ENCODE measurements at places on chromosomes 2 and 18.

DNA sequence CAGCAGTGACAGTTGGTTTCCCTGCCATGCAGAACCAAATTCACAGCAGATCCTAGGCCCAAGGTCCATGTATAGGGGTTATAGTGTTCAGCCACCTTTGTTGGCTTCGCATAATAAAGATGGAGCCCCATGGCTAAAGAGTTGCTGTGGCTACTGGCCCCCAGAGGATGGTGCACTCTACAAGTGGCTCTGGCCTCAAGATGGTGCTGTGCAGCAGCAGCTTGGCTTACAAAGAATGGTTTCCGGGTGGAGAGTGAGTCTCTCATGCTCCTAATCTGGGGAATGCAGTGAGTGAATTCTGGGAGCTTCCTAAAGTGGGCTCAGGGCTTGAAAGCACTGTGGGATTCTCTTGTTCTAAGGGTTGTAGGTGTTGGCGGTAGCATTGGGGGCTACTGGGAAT lies 1199.7 kb downstream of the CNTNAP5 start:
- DNase-seq: no peak

DNA sequence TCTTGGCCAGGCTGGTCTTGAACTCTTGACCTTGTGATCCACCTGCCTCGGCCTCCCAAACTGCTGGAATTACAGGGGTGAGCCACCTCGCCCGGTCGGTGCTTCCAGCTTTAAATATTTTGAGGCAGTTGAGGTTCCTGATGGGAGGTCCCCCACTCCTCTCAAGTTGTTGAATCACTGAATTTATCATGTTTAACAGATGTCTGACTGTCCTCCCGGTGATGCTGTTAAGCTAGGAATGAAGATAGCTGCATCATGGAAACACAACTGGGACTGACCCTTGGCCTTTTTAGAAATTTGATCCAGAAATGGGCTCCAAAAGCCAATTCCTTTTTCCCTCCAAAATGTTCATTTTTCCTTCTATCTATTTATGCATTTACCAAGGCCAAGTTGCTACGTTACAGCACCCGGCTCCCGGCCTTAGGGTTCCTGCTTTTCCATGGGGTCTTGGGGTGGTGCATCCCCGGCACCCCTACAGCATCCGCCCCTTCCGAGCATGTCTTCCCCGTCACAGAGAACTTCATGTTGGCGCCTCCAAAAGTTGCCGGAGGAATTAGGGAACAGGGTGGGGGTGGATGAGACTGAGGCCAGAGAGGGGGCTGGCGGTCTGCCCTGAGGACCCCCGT lies 43.9 kb downstream of the PAX8 start:
- no peak for DNase-seq

- peak; percentile 82 for DNase-seq
These were observed 2.4 kb downstream of the CFLAR start for GRCh38 chr2:201118121-201118960.

DNA sequence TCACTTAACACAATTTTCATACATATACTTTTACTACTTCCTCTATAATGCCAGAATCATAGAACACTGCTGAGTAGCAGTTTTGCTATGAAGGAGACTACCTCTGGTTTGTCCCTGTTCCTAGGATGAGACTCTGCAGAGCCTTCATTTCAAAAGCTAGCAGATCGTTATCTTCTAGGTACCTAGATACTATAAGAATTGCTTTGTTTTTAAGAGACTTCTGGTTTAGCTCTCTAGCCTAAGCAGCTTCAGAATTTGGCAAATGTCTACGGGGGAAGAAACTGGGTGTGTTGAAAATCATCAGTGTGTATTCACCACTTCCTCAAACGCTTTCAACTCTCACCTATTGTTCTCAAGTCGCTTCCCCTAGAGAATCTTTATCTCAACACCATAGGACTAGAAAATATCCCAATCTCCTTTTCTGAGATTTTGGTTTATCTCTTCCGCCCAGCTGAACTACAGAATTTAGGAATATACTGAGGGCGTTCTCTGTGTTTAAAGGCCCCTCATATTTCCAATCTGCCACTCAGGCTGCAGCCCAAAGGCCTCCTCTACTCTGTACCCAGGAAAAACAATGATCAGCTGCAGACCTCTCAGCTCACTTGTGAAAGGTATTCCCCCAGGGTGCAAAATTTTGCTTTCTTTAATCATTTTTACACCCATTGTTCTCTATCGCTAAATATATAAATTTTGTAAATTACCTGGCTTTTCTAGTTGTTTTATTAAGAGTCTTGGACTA lies 28.7 kb downstream of the SMAD2 start:
- DNase-seq: no peak

GRCh38 chr2:65429786-65430602 lies 2.4 kb downstream of the SPRED2 start:
- DNase-seq: no peak

- DNase-seq: no peak
These were observed 94.9 kb upstream of the PXDN start for GRCh38 chr2:1839066-1839756.

DNA sequence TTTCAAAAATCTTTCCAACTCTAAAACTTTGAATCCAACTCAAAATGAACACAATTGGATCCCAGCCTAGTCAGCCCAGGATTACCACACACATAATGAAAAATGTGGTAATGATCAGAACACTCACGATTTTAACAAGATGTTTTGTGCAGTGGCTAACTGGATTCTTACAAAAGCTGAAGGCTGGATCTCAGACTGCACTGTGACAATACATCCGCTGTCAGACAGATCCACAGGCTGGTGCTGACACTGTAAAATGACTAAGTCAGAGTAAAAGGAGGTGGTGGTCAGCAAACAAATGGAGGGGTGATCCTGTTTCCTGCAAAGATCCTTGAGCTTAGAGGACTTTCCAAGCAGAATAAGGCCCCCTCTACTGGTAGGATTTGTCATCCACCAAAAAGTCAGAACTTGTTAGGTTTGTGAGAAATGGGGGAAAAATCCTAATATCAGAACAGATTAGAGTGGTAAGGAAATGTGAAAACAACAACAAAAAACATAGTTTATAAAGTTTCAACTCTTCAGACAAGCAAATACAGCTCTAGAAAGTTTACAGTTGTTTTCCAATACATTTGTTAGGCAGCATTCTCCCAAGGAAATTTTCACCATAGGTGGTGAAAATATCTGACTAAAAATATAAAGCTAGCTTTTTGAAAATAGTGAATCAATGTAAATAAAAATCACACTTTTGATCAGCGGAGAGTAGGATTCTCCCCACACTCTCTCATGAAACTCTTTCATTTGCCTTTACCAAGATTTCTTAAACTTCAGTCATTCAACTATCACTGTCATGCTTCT lies 211.9 kb downstream of the AGPS start:
- peak; percentile 90 for DNase-seq

DNA sequence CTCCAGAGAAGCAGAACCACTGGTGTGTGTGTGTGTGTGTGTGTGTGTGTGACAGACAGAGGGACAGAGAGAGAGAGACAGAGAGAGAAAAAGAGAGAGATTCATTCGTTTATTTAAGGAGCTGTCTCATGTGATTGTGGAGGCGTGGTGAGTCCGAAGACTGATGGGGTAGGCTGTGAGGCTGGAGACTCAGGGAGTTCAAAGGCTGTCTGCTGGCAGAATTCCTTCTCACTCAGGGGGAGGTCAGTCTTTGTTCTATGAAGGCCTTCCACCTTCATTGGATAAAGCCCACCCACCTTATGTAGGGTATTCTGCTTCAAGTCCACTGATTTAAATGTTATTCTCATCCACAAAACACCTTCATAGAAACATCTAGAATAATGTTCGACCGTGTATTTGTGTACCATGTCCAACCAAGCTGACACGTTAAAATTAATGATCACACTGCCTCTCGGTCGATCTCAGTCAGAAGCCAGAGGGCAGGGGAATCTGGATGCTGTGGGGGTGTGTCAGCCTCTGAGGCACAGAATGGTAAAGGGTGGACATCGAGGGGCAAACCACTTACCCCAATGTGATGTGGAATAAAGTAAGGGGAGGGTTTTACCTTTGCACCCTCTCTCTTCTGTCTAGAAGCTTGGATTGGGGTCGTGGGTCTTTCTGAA lies 275.6 kb downstream of the SLC4A3 start:
- DNase-seq: no peak

- no peak for DNase-seq
These were observed 262.9 kb upstream of the TCF4 start for GRCh38 chr18:55850904-55851303.

DNA sequence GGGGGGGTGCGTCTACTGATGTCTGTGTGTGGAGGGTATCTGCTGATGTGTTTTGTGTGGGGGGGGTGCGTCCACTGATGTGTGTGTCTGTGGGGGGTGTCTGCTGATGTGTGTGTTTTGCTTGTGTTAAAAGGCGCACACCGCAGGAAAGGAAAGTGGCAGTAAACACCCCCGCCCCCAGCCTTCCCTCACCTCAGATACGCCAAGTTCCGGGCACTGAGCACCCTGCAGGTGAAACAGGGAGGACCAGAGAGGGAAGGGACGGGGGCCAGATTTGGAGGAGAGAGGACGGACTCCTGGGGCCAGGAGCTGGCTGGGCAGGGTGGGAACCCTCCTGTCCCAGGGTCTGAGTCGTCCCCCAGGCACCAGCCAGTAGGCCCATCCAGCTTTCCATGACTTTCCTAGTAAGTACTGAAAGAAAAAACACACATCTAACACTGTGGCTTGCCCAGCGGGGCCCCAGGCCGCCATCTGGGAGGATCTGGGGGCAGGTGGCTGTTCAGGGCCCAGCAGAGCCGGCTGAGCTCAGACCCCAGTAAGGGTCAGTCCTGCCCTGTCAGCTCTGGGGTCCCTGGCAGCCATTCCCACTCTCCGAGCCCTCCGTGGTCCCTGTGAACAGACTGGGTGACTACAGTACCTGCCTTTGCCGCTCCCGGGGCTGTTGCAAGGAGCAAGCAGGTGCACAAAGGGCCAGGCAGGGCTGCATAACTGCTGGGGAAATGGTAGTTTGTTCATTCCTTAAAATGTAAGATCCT lies 126.9 kb downstream of the NFATC1 start:
- no peak for DNase-seq

DNA sequence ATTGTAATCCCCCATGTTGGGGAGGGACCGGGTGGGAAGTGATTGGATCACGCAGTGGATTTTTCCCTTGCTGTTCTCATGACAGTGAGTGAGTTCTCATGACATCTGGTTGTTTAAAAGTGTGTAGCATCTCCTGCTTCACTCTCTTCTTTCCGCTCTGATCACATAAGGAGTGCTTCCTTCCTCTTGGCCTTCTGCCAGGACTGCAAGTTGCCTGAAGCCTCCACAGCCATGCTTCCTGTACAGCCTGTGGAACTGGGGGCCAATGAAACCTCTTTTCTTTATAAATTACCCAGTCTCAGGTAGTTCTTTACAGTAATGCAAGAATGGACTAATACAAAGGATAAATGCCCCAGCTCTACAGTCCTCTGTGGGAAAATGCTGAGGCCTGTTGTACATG lies 437.5 kb upstream of the NXPH2 start:
- DNase-seq: no peak

DNA sequence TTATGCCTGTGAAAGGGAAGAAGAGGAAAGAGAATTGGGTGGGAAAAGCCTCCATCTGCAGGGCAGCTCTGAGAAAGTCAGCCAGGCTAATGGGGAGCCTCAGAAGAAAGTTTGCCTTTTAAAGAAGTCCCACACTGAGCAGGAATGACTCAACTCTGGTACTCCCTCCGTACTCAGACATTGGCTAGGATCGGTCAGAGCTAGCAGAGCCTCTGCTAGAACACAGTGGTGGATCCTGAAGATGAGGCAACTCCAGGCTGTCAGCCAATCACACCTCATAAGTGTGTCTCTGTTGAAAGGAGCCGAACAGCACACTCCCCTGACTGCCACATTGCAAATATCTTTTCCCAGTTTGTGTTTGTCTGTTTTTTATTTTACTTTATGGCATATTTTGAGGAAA lies 96.9 kb downstream of the HNRNPLL start:
- DNase-seq: peak; percentile 84

- DNase-seq: peak; percentile 28
These were observed 263.8 kb upstream of the CDH19 start for GRCh38 chr18:66867653-66868052.

DNA sequence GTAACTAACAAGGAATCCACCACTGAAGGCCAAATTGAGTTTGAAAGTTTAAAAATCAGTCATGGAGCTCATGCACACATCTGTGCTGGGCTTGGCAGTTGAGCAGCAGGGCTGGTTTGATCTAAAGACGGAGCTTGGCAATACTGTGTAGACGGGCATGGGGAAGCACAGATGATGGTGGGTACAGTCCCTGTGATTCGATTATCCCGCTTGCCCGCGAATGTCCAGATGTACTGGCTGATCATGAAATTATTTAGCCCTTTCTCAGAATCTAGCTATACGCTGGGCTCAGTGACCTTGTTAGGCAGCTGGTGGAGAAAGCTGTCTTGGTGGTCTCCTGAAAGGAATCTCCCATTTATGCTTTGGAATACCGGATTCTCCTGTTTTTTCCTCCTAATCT lies 74.8 kb upstream of the SOX11 start:
- DNase-seq: no peak

- no peak for DNase-seq
These were observed 224.9 kb downstream of the VAPA start for GRCh38 chr18:10138719-10139118.

GRCh38 chr2:66430505-66431273 lies 4.2 kb upstream of the MEIS1 start:
- DNase-seq: no peak

DNA sequence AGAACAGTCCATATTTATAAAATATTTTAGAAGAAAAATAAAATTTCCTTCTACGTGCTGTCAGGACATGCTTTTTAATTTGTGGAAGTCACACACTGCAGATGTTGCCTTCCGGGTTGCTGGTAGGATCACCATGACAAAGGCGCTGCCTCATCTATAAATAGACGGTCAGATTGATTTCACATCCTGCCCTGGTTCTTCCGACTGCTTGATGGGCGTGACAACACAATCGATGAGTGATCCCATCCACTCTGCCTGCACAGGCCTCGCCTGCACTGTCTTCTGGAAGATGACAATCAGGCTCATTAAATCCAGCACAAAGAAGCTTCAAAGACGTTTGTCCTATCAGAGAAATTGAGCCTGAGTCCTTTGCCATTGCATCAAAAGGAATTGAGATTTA lies 318.9 kb upstream of the TRIB2 start:
- DNase-seq: peak; percentile 28

DNA sequence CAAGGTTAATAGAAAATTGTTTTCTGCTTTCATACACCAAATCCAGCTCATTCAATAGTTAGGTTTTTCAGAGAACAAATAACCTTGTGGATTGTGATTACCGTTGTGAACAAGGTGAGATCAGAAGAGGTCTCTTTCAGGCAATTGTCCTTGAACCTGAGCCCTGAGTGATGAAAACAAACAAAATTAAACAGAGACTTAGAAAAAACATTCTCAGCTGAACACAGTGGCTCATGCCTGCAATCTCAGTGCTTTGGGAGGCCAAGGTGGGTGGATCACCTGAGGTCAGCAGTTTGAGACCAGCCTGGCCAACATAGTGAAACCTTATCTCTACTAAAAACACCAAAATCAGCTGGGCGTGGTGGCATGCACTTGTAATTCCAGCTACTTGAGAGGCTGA lies 68.1 kb downstream of the HNMT start:
- DNase-seq: no peak

Data from fibroblast of upper back skin (primary cell).